ENCODE measurements at places on chromosomes 7 and 10.

GRCh38 chr10:32929634-32930033, 28.4 kb downstream of the ITGB1 start:
- no peak for DNase-seq

- DNase-seq: no peak
Measured at GRCh38 chr7:127803626-127804025, 151.6 kb downstream of the SND1 start.

GRCh38 chr10:119161680-119162451, 3.6 kb downstream of the SFXN4 start:
- no peak for DNase-seq

DNA sequence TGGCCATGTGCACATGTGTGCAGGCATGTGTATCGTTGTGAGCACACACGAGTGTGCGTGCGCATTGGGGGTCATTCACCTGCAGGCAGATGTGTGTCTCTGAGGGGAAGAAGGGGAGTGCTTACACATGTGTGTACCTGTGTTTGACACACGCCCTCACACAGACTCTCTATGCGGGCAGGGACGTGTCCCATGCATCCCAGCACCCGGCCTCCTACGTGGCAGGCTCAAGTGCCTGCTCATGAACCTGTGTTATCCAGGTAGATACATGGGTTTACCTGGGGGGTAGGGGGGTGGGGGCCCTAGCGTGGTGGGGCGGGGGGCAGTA, 18.6 kb downstream of the KCP start:
- no peak for DNase-seq

DNA sequence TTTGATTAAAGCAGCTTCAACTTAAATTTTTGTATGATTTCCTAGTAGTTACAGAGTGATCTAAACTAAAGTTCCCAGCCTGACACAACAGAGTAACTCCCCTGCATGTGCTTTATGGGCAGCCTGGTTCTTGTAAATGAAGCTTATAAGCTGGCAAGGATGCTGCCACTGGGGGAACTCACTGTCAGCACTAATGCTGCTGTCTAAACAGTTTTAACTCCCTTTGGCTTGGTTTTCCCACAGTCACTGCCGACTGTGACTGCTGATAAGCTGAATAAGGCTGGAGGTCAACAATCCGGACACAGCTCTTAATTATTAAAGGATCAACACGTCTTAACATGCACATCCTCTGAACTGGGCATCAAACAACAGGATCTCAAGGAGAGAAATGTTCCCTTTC, 130.1 kb downstream of the OTUD1 start:
- DNase-seq: no peak

GRCh38 chr10:69938541-69938991, 114.1 kb upstream of the MACROH2A2 start:
- DNase-seq: no peak

DNA sequence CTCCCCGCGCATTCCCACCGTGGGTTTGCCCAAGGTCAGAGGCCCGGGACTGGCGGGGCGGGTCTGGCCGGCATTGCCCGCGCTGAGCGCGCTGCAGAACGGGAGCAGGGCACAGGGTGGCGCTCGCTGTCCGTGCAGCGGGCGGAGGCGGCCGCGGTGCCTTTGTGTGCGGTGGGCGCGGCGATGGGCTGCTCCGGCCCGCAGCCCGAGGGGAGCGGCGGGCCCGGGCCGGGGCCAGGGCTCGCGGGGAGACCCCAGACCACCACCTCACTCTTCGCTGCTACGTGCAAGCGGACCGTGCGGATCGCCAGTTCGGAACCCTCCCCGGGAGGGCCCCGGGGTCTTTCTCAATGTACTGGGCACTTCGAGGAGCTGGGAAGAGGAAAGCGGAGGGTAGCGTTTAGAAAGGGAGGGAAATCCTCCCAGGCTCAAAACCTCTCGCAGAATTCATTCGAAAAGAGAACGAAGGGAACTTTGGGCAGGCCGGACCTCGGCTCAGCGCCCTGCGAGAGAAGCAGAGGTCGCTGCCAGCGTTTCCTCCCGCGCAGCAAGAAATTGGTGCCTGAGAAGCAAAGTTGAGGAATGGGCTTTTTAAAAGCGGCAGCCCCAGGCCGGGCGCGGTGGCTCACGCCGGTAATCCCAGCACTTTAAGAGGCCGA, 8.5 kb downstream of the SP8 start:
- peak; percentile 85 for DNase-seq

GRCh38 chr7:85596827-85597226, 410.0 kb upstream of the SEMA3D start:
- no peak for DNase-seq

GRCh38 chr10:92413519-92413918, 122.6 kb downstream of the MARCHF5 start:
- no peak for DNase-seq

DNA sequence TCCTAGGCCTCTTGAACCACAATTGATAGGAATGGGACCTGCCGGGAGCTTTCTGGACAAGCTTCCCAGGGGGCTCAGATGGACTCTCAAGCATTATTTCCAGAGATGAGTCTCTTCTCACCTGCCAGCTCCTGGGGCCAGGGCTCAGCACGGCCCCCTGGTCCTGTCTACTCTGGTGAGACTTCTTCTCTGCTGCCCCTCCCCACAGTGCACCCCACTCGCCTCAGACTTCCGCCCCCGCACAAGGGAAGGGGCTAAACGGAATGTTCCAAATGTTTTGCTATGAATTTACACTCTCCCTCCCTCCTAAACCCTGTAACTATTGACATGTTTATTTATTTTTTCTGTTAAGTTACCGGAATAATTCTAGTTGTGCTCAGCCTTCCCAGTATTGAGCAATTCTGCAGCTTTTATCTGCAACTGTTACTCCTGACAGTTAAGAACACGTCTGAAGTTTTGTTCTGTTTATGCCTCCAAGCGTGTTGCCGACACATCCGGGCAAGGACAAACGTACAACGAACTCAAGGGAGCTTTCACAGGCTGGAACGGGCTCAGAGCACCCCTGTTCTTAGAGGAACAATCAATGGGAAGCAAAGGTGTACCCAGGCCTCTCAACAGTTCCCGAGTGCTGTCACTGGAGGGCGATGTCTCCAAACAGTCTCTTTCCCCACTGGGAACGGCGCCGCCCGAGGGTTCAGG, 55.2 kb downstream of the FHIP2A start:
- DNase-seq: peak; percentile 59

- no peak for DNase-seq
Measured at GRCh38 chr7:79182283-79182682, 271.2 kb downstream of the MAGI2 start.

GRCh38 chr10:29028486-29028885, 260.4 kb upstream of the LYZL1 start:
- DNase-seq: no peak

GRCh38 chr10:132888898-132889490, 53.4 kb downstream of the CFAP46 start:
- DNase-seq: no peak

DNA sequence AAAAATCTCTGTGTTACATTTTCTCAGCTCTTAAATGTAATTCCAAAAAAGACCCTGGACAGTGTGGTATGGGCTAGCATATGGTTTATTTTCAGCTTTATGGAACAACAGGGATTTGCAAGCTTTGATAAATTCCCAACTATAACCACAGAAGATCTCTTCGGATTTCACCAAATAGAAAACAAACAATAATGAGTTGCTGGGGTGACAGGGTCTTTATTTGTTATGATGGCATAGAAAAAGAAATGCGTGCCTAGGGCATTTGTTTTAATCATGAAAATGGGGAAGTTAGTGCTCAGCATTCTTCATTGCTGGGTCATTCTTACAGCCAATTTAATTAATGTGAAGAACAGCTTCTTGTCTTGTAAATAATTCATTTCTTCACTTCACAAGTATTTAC, 139.0 kb downstream of the LRRN3 start:
- DNase-seq: no peak

DNA sequence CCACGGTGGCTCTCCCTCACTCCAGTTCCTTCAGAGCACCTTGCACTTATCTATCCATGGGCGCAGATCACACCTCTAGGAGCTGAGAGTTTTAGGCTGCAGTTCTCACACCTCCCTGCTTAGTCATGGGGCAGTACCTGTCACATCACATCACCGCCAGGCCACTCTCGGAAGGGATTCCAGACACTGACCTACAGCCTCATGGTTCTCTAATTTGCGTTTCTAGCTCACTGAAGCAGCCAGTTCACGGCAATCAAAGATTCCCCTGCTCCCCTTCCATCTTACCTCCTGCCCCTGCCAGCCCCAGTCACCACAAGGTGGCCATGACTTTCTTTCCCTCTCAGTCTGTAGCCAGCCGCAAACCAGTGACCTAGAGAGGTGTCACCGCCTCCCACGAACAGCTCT, 34.2 kb downstream of the ADRB1 start:
- DNase-seq: no peak

GRCh38 chr10:116710076-116710475, 32.3 kb downstream of the HSPA12A start:
- no peak for DNase-seq

DNA sequence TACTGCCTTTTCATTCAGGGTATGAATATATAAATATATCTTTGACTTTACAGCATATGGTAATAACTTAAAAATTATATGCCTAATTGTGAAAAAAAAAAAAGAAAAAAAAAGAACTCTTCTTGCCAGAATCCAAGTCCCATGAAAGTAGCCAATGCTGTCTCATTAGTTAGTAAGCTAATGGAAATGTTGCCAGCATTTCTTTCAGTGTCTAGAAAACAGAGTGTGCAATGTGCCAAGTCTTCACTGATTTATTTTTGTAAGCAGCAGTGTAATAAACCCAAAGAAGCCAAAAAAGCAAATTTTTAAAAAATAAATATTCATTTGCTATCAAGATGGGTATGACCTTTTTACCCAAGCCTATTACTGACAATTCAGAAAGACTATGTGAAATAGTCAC, 31.1 kb upstream of the LRRN3 start:
- DNase-seq: no peak

DNA sequence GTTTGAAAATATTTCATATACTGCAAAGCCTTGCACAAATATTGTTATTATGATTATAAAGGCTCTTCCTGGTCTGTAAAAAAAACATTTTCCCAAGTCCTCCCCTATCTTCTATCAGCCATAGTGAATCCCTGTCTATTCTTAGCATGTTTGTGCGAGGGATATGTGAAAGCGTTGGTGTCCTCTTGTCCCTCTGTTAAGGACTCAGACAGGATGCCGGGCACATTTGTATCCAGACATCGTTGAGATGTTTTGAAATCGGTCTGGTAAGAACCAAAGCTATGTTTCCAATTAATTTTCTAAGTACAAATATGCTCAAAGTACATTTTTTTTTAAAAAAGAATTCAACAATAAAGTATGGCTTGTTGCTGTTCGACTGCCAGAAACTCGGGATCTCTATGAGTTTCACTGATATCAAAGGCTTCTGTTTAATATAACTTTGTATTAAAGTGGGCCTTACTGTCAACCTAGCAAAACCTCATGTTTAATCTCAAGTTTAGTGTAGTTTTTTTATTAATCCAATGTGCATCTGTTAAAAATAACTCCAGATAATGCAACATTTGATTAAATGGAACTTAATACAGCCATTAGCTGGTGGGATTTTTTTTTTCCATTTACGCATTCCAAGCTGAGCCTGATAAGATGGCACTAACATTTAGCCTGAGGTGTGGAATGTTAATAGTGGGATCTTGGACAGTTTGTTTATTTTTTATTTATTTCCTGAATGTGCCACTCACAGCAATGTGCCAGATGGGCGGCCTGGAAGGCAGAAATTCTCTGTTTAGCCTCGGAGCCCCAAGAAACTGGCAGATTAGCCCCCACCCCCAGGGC, 754.3 kb downstream of the LRMDA start:
- DNase-seq: no peak

- DNase-seq: no peak
Measured at GRCh38 chr10:95716466-95716865, 22.7 kb upstream of the TCTN3 start.

DNA sequence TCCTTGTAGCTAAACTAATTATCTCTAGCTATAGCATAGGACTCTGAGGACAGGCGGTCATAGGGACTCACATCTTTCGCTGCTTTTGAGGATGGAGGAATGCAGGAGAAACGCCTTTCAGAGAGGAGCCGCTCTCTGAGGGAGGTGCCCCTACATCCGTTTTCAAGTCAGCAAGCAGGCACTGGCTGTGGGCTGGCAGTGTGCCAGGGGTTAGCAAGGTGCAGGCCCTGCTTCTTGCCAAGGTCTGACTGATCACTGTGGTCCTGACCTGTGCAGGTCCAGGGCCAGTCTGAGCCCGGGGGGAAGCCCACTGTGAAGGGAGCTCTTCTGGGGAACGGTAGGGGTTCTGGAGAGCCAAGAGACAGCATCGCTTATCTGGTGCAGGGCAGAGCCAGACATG, 89.4 kb downstream of the SH3PXD2A start:
- DNase-seq: no peak

GRCh38 chr7:114678116-114678515, 243.8 kb upstream of the MDFIC start:
- DNase-seq: no peak

DNA sequence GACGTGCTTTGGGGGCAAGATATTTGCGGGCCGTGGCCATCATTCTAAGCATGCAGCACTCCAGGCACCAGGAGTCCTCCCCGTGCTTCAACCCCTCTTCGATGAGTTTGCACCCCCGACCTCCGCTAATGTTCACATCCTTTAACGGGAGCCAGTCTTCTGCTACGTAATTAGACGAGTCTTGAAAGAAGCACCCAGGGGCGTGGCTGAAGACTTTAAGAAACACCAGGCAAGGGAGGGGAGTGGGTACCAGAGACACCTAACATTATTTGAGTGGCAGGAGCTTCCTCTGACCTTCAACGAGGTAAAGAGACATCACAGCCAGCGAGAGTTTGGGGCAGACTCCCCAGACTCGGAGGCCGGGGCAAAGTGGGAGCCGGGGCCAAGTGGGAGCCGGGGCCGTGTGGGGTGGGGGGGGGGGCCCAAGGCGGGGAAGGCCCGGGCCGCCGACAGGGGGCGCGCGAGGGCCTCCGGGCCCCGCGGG, 31.1 kb upstream of the TOMM7 start:
- no peak for DNase-seq

GRCh38 chr10:13904064-13904463, 317.3 kb downstream of the PRPF18 start:
- DNase-seq: no peak
